NCI-H1048 (cell line): ENCODE measurements at places on chromosomes 16 and 17.

DNA sequence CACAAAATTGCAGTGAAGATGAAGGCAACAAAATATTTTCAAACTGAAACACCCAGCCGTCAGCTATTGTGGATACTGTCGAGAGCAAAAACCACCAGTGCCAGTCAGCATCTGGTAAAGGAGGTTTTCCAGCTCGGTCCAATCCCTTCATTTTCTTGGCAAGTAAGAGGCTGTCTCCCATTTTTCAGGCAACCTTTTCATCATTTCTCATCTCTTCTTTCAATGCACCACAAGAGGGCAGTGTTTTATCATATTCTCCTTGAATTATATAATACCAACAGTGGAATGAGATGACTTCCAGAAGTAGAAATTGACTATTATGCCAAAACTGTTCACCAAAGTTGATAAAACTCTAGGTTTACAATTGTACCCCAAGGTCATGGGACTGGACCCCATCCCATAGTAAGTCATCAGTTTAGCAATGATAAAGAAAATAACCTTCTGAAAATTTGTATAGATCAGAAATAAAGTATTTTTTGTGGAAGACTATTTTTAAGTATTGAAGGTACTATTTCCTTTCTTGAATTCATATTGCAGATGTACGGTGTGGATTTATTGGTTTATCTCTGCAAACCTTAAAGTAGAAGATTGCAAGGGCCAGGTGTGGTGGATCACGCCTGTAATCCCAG is 16.8 kb downstream of the NQO1 start:
- DNase-seq = no peak

- DNase-seq = no peak
Measured at GRCh38 chr16:11203111-11203623, 52.8 kb downstream of the SOCS1 start.

DNA sequence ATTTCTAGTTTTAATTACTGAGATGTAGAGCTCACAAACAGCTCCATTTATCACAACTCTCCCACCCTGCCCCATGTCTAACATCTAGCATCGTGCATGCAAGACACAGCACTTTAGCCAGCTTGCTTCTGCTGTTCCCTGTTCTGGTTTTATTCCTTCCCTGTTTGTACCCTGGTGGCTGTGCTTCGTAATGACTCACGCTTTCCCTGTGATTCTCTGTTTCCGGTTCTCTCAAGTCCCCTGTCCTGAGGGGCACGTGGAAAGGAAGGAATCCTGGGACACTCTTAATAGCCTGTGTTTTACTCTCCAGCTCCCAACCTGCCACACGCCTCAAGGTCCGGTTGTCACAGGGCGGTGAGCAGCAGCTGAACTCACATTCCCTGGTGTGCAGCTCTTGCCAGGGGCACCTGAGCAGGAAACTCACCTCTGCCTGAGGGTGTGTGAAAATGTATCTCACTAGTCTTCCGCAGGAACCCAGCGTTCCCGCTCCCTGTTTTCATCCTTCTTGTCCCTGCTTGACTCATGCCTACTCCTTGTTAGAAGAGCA is 10.6 kb downstream of the SHISA6 start:
- DNase-seq = no peak

DNA sequence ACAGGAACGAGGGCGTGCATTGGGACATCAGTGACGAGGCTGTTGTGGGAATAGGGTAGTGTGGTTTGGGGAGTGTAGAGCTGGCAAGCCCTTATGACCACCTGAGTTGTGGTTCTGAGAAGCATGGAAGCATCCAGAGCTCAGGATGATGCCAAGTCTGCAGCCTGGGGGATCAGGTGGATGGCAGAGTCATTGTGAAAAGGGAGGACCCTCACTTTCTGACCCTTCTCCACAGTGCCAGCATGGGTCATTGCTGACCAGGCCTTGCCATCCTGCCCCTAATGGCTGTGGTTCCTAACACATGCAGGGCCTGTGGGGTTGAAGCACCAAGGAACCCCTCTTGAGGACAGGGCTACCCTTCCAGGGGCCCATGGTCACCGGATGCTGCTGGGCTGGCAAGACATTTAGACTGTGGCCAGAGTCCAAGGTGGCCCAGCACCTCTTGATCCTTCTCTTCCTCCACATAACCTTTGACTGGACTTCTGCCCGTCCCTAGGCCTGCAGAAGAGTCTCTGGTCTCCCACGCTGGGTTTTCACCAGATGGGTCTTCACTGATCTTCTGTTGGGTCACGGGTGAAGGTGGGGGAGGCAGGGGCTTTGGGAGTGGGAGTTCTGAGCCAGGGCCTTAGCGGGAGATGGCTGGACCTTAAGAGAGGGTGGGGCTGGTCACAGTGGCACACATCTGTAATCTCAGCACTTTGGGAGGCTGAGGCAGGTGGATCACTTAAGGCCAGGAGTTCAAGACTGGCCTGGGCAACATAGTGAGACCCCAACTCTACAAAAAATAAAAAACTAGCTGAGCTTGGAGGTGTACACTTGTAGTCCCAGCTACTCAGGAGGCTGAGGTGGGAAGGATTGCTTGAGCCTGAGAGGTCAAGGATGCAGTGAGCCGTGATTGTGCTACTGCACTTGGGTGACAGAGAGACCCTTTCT is 2.0 kb upstream of the PLA2G15 start:
- DNase-seq = no peak

- no peak for DNase-seq
Measured at GRCh38 chr16:49462989-49463371, 89.4 kb downstream of the C16orf78 start.

- peak; percentile 9 for DNase-seq
Measured at GRCh38 chr16:89922884-89923639, at the start of gene TUBB3. Gene TUBB3 (plus strand): TSS chr16:89923342. CDS start chr16:89923402, 60 bp downstream.

DNA sequence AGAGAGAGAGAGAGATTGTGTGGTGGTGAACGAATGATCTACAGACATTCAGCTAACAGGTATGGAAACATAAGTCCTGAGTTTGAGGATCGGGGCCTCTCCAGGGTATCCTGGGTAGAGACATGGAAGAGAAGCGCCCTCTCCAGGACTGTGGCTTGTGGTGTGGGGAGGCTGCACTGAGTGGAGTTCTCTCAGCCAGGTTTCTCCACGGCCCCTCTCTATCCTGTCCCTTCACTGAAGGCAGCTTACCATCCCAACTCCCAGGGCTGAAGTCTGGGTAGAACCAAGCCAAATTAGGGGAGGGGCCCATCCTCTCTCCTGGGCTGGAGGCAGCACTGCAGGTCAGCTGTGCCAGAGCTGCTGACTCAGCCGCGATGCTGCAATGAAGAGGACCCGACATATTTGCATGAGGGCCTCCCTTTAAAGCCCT is 6.2 kb downstream of the C1QL1 start:
- DNase-seq = no peak

DNA sequence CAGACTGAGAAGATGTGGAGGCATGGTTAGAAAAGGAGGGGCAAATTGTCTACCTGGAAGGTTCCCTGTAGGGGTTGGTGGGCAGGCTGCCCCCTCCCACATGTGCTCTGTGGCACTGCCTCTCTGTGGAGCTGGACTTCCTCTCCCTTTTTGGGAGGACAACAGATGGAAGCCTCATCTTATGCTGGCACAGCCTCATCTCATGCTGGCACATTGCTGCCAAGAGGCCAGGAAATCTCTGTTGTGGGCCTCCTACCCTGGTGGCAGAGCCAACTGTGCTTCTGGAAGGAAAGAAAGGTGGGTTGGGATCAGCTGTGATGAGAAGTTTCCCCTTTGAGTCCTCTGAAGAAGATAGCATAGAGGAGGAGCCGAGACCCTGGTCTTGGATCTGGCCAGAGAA is 19.7 kb upstream of the BRD7 start:
- no peak for DNase-seq

- DNase-seq = no peak
Measured at GRCh38 chr17:7673239-7673638, 14.1 kb downstream of the TP53 start.

DNA sequence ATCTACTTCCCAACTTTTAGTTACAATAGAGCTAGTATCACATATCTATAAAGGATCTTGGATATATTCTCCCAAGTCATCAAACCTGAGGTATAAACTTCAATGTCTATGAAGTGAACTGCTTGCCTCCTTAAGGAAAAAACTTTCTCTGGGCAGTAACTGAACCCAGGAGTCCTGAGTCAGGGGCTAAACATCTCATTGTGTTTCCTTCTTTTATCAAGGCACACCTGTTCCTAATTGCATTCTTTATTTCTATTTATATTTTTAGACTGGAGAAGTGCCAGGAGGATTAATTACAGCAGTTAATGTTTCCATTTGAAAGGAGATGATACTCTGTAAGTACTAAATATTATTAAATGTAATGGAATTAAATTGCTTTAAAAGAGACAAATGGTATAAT is 98.6 kb downstream of the CDH8 start:
- DNase-seq = no peak

GRCh38 chr16:10070591-10070990 is 111.6 kb downstream of the GRIN2A start:
- no peak for DNase-seq

DNA sequence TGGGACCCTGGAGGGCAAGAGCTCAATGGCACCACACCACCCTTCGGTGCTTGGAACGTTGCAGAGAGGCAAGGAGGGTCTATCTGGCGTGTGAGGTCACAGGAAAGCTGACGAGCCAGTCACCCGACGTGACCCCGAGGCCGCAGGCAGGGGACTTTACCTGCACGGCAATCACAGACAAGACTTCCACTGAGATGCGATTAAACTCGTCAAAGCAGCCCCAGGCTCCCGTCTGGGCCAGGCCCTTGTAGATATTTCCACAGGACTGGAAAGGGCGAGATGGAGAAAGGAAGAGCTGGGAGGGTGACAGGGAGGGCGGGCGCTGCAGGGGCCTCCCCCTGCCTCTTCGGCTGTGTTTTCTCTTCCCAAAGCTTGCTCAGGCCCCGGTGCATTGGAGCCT is 78.3 kb downstream of the DNAH17 start:
- no peak for DNase-seq
